ENCODE measurements at places on chromosomes 4 and X.

- peak; percentile 65 for DNase-seq
These were observed 78.0 kb upstream of the DRD5 start for GRCh38 chr4:9703391-9703790.

- peak; percentile 19 for DNase-seq
These were observed 9.9 kb downstream of the ZNF157 start for GRCh38 chrX:47380268-47380667.

DNA sequence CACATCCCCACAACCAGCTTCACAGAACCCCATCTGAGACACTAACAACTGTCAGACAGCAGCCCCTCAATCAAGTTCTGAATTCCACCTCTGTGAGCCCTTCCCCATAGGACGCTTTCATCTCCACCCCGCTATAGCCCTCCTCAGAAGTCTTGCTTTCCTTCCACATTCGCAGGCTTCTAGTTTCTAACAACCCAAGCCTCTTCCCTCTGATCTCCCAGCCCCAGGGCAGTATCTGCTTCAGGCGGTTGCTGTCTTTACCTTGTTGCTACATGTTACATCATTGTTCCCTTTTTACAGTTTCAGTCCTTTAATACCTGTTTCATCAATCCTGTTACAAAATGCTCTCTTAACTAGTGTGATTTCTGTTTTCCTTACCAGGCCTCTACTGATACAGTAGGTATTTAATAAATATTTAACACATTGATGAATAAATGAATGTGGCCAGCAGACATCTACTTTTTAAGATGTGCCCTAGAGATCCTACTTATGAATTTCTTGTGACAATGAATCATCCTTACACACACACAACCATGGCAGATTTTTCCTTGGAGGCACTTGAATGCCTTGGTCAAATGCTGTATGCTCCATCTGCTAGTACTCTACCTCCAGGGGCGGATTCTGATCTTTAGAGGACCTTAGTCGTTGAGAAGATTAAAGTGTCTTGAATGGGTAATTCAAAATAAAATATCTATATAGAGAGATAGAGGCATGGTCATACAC, 164.7 kb upstream of the SLIT2 start:
- DNase-seq, result no peak

DNA sequence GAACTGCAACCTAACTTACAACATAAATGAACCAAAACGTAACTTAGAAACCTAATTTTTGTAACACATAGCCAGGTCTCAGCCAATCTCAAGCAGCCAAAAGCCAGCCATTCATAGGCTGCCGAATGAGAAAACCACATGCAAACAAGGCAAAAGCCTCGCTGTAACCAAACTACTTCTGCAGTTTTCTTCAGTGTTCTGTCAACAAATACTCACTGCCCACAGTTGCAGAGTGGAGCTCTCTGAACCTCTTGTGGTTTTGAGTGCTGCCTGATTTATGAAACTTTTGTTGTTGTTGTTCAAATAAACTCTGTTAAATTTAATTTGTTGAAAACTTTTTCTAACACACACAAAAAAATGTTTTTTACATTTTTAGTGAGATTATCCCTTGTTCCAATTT, 251.2 kb downstream of the PAPSS1 start:
- no peak for DNase-seq

DNA sequence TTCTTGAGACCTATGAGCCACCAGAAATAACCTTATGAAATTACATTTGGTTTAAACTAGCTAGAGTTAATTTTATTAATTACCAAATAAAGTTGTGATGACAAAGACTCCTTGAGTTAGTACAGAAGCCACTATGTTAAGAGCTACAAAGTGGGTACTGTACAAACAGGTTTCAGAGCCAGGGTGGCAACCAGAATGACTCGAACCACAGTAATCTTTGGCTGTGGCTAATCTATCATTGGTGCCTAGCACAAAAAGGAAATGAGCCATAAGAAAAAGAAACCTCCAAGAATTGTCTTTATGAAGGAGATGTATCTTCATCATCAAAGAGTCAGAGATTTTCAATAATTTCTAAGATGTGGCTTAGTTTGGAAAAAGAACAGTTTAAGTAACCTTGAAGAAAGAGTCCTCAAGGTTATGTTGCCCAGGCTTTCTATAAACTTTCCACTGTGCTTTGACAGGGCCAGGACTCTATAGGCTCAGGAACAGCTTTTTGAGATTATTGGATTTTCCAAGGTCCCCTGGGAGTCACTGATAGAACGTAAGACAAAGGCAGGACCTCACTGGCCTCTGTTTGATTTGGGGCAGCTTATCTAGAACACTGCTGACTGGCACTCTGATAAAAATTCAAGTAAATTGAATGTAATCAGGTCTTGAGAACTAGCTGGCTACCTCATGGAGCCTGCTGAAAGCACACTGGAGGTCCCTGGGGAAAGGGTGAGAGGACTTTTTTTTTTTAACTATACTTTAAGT, 777.7 kb downstream of the STIM2 start:
- DNase-seq, result no peak

- no peak for DNase-seq
These were observed 173.9 kb downstream of the BMPR1B start for GRCh38 chr4:94931626-94932025.
